ENCODE measurements at places on chromosomes 6 and 20. TPM values are rescaled to one million over a fixed set of nuclear protein-coding genes. Genes with fewer than 3 reads are reported as not detected.

The DACT2 gene
- polyA plus RNA-seq = 1.6 TPM

The TMEM217 gene
- 0.72 TPM for polyA plus RNA-seq

The ADGB gene
- not detected for polyA plus RNA-seq

The ANGPT4 gene
- polyA plus RNA-seq = 0.18 TPM

The FAM209B gene
- polyA plus RNA-seq = not detected

The TRIM40 gene
- not detected for polyA plus RNA-seq

The UBR2 gene
- polyA plus RNA-seq = 17.2 TPM

The CAGE1 gene
- polyA plus RNA-seq = 0.06 TPM

The LINC00237 gene
- polyA plus RNA-seq = not detected

The CFAP206 gene
- 0.13 TPM for polyA plus RNA-seq

The FAM210B gene
- 32.6 TPM for polyA plus RNA-seq

The OPRM1 gene
- not detected for polyA plus RNA-seq

The MTFR2 gene
- 2.2 TPM for polyA plus RNA-seq

The EBF4 gene
- 6.9 TPM for polyA plus RNA-seq

The LBP gene
- polyA plus RNA-seq = not detected

The BTBD9 gene
- 8.1 TPM for polyA plus RNA-seq

The TAGAP gene
- polyA plus RNA-seq = 0.77 TPM

The ZGPAT gene
- polyA plus RNA-seq = 17.1 TPM

The F13A1 gene
- 54.5 TPM for polyA plus RNA-seq

The ZBP1 gene
- not detected for polyA plus RNA-seq

The KCNK5 gene
- 1.1 TPM for polyA plus RNA-seq

The SLC22A16 gene
- polyA plus RNA-seq = 0.45 TPM

Measured in hindlimb muscle (tissue), 1 donor.